Psoas muscle (tissue), 8 donors: ENCODE measurements at places on chromosomes 1 and 21.
A peak's percentile ranks its signal among the peaks of the same experiment; 100 is the strongest.

GRCh38 chr21:46325073-46325912 lies 1.3 kb downstream of the PCNT start:
- DNase-seq: peak; percentile 68

DNA sequence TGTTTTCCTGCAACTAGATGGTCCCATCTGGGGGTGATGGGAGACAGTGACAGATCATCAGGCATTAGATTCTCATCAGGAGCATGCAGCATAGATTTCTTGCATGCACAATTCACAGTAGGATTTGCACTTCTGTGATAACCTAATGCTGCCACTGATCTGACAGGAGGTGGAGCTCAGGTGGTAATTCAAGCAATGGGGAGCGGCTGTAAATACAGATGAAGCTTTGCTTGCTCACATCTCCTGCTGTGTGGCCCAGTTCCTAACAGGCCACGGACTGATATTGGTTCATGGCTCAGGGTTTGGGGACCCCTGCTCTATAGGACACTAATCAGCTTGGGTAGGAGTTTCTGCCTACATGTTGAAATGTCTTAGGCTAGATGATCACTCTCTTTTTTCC lies 320.0 kb downstream of the PRDM2 start:
- DNase-seq: no peak

GRCh38 chr1:53369761-53370160 lies 41.9 kb upstream of the LRP8 start:
- no peak for DNase-seq

DNA sequence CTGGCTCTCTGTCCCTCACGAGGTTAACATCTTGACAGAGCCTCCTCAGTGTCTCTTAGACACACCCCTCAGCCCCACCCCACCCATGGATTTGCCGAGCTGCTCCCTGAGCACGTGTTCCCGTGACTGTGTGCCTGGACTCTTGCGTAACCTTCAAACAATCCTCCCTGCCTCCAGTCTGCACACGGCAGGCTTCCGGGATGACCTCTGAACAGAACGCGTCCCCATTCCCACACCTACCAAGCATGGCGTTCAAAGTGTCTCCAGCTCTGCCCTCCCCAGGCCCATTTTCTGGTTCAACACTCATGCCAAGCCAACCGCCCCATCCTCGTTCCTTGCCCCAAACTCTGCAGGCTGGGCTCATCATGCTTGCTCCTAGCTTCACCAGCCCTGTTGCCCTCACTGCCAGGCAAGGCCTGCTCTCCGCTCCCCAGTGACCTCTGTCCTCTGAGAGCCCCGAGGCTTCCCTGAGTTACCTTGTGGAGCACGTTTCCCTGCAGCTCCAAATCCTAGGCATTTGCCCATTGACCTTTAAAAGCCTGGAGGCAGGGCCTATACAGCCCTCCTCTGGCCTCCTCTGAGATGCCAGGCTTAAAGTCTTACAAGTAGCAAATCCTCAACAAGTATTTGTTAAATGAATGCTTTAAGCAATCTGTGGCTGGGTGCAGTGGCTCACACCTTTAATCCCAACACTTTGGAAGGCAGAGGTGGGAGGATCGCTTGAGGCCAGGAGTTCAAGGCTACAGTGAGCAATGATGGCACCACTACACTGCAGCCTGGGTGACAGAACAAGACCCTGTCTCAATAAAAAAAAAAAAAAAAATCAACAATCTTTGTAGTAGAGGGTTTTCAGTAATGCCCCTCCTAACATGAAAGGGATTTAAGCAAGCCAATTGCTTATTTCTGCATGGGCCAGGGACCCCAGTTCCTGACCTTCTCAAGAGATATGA lies 5.0 kb downstream of the AGT start:
- peak; percentile 51 for DNase-seq

GRCh38 chr1:238489006-238489405 lies 598.3 kb upstream of the ZP4 start:
- no peak for DNase-seq
